ENCODE measurements at places on chromosomes 6 and 20.

DNA sequence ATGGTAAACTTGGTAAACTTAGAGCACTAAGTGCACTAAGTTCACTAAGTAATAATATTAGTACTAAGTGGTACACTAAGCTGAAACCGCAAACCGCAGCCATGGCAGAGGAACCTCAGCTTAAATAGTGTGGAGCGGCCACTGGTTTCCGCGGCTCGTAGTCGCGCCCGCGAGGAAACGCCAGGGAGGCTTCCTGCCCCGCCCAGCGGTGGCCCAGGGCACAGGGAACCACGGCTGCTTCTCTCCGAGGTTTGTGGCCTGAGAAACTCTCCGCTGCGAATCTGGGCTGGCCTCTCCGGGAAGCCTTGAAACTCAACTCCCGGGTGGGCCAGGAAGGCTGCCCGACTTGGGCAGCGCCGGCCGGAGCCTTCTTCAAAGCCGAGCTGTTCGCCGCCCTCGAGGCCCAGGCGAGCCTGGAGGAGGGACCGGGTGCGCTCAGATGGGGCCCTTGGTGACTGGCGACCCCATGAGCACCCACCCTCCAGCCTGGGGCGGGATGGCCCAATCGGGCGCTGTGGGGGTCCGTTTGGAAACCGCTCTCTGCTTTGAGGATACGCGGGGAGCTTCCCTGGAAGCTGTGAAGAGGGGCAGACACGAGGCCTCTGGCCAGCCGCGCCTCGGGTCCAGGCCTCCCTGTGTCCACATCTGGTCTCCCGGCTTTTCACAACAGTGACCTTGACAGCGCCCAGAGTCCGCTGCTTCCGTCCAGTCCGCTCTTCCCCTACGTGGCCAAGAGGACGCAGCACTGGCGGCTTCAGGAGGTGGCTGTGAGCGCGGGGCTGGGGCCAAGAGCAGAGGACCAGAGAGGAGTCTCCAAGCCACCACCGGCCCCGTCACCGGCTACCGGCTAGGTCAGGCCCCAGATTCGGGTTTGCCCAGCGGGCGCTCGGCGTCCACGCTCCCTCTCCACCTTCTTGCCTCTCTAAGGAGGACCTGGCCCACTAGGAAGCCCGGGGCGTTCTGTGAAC is 25.4 kb upstream of the HLA-E start:
- DNase-seq, result no peak

- DNase-seq, result no peak
These were observed 146.2 kb downstream of the GRIK2 start for GRCh38 chr6:101539510-101540245.

GRCh38 chr6:31407699-31408098 is 4.3 kb downstream of the MICA start:
- DNase-seq, result no peak

GRCh38 chr6:160238278-160238711 is 20.3 kb downstream of the SLC22A2 start:
- DNase-seq, result no peak

- no peak for DNase-seq
These were observed 242.3 kb upstream of the TFAP2D start for GRCh38 chr6:50471041-50471440.

- DNase-seq, result no peak
These were observed 145.6 kb upstream of the MANEA start for GRCh38 chr6:95431637-95432228.

GRCh38 chr6:150270330-150271052 is 98.3 kb upstream of the IYD start:
- no peak for DNase-seq

Data from anterior cingulate cortex (tissue), 58 donors.